ENCODE measurements at places on chromosomes 4 and X. TPM values are rescaled to one million over a fixed set of nuclear protein-coding genes. Genes with fewer than 3 reads are reported as not detected.

FAM193A gene
- 10.4 TPM for total RNA-seq

FGA gene
- 3.7 TPM for total RNA-seq

LNX1 gene
- total RNA-seq, result 4.2 TPM

SYN1 gene
- total RNA-seq, result not detected

HSFX3 gene
- not detected for total RNA-seq

SSX2B gene
- total RNA-seq, result not detected

SMR3B gene
- total RNA-seq, result not detected

HDX gene
- total RNA-seq, result 2.6 TPM

CYLC1 gene
- total RNA-seq, result not detected

SPATA18 gene
- total RNA-seq, result 0.52 TPM

TLR1 gene
- total RNA-seq, result 6.3 TPM

GCNA gene
- total RNA-seq, result 2.6 TPM

DCHS2 gene
- total RNA-seq, result 18.3 TPM

ASB5 gene
- 77.8 TPM for total RNA-seq

CAPN6 gene
- total RNA-seq, result 205 TPM

EGFL6 gene
- 36.0 TPM for total RNA-seq

SLC9A7 gene
- 13.0 TPM for total RNA-seq

XK gene
- 8.9 TPM for total RNA-seq

CLTRN gene
- not detected for total RNA-seq

FREM3 gene
- total RNA-seq, result under 0.01 TPM

NSG1 gene
- total RNA-seq, result 1.0 TPM

FAM9B gene
- total RNA-seq, result not detected

FRMD7 gene
- 0.52 TPM for total RNA-seq

WNK3 gene
- total RNA-seq, result 3.7 TPM

MAGEA9 gene
- not detected for total RNA-seq

TRAPPC2 gene
- 9.9 TPM for total RNA-seq

MSANTD1 gene
- total RNA-seq, result 1.0 TPM

GSX2 gene
- not detected for total RNA-seq

HPGDS gene
- 7.3 TPM for total RNA-seq

PRKG2 gene
- total RNA-seq, result under 0.01 TPM

ELF4 gene
- 5.7 TPM for total RNA-seq

NALF2 gene
- total RNA-seq, result not detected

RBMX2 gene
- 23.0 TPM for total RNA-seq

PDZD4 gene
- 2.6 TPM for total RNA-seq

TCP11X2 gene
- total RNA-seq, result not detected

ETDA gene
- total RNA-seq, result not detected

BEX5 gene
- 0.52 TPM for total RNA-seq

AFF1 gene
- total RNA-seq, result 21.9 TPM

IL2RG gene
- total RNA-seq, result 1.0 TPM

PARM1 gene
- 28.7 TPM for total RNA-seq
